ENCODE measurements at places on chromosomes 5 and 9. TPM values are rescaled to one million over a fixed set of nuclear protein-coding genes. Genes with fewer than 3 reads are reported as not detected.

DNA sequence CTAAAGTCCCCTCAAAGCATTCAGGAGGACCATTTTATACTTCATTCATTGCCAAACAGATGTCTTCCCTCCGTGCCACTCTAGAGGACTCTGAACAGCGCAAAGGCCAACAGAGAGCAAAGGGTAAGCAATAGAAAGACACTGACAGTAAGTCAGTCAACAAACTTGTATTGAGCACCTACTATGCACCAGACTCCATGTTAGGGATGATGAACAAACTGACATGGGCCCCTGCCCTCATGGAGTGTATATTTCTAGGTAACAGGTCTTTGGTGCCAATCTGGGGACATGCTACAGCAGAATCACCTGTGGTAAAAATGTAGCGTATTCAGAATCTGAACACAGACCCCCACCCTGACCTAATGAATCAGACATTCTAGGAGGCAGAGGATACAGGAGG is 3.5 kb upstream of the ACO1 start:
- H3K27me3 ChIP-seq, result no peaks in the 10 kb centered on the region
- H3K4me3 ChIP-seq, result no peak overlapping the region
- H3K27ac ChIP-seq, result no peak overlapping the region
- peaks cover 20% of the 10 kb centered on the region for H3K4me1 ChIP-seq
- DNase-seq, result no peak

- H3K4me3 ChIP-seq, result no peak overlapping the region
- H3K4me1 ChIP-seq, result no peaks in the 10 kb centered on the region
- no peaks in the 10 kb centered on the region for H3K36me3 ChIP-seq
Measured at GRCh38 chr5:9831823-9832222, 201.7 kb upstream of the TAS2R1 start.

DNA sequence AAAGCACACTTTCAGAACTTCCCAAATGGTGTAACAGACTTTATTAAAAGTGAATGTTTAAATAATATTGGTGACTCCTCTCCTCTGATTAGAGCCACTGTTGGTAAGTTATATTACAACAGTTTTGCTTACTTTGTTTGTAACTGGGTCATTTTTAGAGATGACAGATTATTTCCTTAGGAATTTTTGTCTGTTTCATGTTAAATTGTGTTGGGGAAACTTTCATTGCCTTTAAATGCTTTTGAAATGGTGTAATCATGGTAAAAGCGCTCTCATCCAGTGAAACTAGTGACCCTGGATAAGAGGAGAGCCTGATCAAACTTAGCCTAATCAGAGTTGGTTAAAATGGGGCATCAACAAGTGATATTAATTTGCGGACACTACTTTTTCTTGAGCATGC is 39.4 kb downstream of the TNPO1 start:
- peaks cover 22% of the 10 kb centered on the region for H3K4me1 ChIP-seq
- no peak overlapping the region for H3K4me3 ChIP-seq

GRCh38 chr9:108045851-108046250 is 556.3 kb upstream of the KLF4 start:
- H3K27me3 ChIP-seq, result no peaks in the 10 kb centered on the region
- no peaks in the 10 kb centered on the region for H3K36me3 ChIP-seq
- no peak overlapping the region for H3K4me3 ChIP-seq
- H3K27ac ChIP-seq, result no peak overlapping the region
- H3K4me1 ChIP-seq, result no peaks in the 10 kb centered on the region
- DNase-seq, result no peak

DNA sequence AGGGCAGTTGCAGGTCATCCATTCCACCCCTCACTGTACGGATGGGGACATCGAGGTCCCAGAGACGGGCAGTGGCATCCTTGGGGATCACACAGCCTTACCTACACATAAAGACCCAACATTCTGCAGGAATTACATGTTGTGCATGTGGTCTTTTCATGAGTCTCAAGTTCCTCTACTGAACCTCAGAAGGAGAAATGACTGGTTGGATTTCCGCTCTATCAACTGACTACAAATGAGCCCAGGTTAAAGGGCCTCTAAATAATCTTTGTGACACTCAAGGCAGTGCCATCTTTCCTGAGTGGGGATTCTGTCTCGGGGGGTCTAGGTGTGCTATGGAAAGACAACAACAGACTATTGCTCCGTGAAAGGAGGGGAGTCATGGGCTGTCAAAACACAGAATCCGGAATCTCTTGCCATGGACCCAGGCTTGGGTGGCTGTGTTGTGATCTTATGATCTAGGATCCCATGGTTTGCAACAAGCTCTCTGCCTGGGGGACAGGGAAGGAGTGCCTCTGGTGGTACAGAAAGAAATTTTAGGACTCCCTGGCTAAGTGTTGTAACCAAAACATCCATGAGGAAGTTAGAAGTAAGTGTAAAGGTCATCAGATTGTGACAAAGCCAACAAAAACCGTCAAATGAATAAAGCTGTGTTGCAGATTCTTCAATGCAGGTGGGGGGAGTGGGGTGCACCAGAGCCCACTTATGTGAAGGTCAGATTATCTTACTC is 1.9 kb upstream of the SLC31A2 start:
- H3K36me3 ChIP-seq, result no peaks in the 10 kb centered on the region
- peak overlapping the region; percentile 17 for H3K27ac ChIP-seq
- no peaks in the 10 kb centered on the region for H3K27me3 ChIP-seq
- H3K4me3 ChIP-seq, result no peak overlapping the region
- no peak for DNase-seq

- no peak overlapping the region for H3K4me3 ChIP-seq
- no peaks in the 10 kb centered on the region for H3K27me3 ChIP-seq
- H3K27ac ChIP-seq, result no peak overlapping the region
- no peaks in the 10 kb centered on the region for H3K36me3 ChIP-seq
- no peak for DNase-seq
Measured at GRCh38 chr5:145483212-145483611, 351.9 kb downstream of the PRELID2 start.

DNA sequence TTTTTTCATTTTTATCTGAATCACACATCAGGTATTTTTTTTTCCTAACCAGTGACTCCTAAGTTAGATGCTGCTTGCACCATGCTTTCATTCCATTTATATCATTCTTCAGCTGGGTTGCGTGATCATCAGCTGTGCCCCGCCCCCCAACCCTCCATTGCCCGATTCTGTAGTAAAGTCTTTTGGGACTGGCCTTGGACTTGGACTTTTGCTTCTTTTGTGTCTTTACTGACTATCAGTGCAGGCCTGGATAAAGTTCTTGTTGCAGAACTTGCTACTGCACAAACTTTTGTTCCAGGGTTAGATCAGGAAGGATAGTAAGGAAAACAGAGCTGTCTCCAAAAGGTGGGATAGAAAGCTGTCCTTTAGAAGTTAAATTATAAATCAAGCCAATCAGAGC is 38.5 kb downstream of the SLC22A5 start:
- H3K27me3 ChIP-seq, result no peaks in the 10 kb centered on the region
- no peak overlapping the region for H3K4me3 ChIP-seq
- peak overlapping the region; percentile 98 for H3K27ac ChIP-seq
- no peak for DNase-seq

- H3K27me3 ChIP-seq, result no peaks in the 10 kb centered on the region
- H3K4me1 ChIP-seq, result peaks cover 6% of the 10 kb centered on the region
- no peak overlapping the region for H3K4me3 ChIP-seq
- DNase-seq, result no peak
Measured at GRCh38 chr5:115432691-115433090, 111.9 kb downstream of the FEM1C start.

DNA sequence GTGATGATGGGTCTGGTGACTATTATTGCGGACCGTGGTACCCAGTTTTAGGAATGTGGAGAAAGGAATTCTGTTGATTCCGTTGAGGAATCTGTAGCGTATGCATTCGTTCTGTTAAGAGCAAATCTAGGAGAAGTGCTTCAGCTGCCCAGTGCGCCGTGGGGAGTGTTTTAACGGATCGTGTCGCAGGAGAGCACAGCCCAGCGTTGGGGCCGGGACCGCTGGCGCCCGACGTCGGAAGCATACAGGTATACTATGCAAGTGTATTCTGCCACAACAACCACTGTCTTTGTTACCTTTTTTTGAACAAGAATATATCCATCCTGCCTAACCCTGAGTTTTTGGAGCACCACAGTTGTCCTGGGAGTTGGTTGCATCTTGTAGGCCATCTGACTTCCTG is 42.7 kb downstream of the TENT4A start:
- H3K36me3 ChIP-seq, result peaks cover 63% of the 10 kb centered on the region
- peak; percentile 36 for DNase-seq
- no peaks in the 10 kb centered on the region for H3K4me1 ChIP-seq
- no peaks in the 10 kb centered on the region for H3K27me3 ChIP-seq

GRCh38 chr5:83422284-83422683 is 49.3 kb upstream of the VCAN start:
- DNase-seq, result no peak
- no peaks in the 10 kb centered on the region for H3K36me3 ChIP-seq
- H3K4me1 ChIP-seq, result no peaks in the 10 kb centered on the region
- no peaks in the 10 kb centered on the region for H3K27me3 ChIP-seq
- H3K4me3 ChIP-seq, result no peak overlapping the region
- H3K27ac ChIP-seq, result no peak overlapping the region

DNA sequence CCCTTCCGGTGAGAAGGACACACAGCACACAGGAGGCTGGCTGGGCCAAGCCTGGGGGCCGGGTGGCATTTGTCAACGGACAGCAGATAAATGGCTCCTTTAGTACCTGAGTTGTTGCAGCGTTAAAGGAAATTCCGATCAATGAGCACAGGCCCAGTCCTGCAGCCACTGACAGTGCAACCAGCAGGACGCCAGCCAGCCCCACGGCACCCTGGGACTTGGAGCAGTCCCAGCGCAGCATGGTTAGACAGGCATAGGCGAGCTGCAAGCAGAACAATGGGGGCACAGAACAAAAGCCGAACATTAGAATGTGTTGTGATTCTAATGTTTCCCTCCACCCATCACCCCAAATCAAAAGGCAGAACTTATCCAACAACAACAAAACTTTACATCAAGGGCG is 39.3 kb downstream of the PTCH1 start:
- no peaks in the 10 kb centered on the region for H3K4me1 ChIP-seq
- H3K27me3 ChIP-seq, result no peaks in the 10 kb centered on the region
- peaks cover 82% of the 10 kb centered on the region for H3K36me3 ChIP-seq
- no peak overlapping the region for H3K4me3 ChIP-seq
- DNase-seq, result no peak

- H3K4me1 ChIP-seq, result no peaks in the 10 kb centered on the region
- H3K36me3 ChIP-seq, result no peaks in the 10 kb centered on the region
- no peak overlapping the region for H3K4me3 ChIP-seq
- H3K27me3 ChIP-seq, result no peaks in the 10 kb centered on the region
Measured at GRCh38 chr5:89277816-89278215, 394.8 kb upstream of the MEF2C start.

- no peak for DNase-seq
- H3K27me3 ChIP-seq, result no peaks in the 10 kb centered on the region
- H3K4me3 ChIP-seq, result no peak overlapping the region
- no peaks in the 10 kb centered on the region for H3K36me3 ChIP-seq
- no peaks in the 10 kb centered on the region for H3K4me1 ChIP-seq
Measured at GRCh38 chr9:108609897-108610253, 245.9 kb downstream of the ACTL7B start.

- H3K27ac ChIP-seq, result no peak overlapping the region
- H3K36me3 ChIP-seq, result no peaks in the 10 kb centered on the region
- no peak for DNase-seq
Measured at GRCh38 chr5:148179234-148179824, 11.0 kb downstream of the SPINK14 start.

DNAH5 gene
- 4.6 TPM for total RNA-seq

OR1L4 gene
- total RNA-seq, result not detected

TJP2 gene
- total RNA-seq, result 131 TPM

ADGRV1 gene
- 47.1 TPM for total RNA-seq

GABRA6 gene
- not detected for total RNA-seq

NIPAL4 gene
- not detected for total RNA-seq

PHYHD1 gene
- 46.5 TPM for total RNA-seq

MCTP1 gene
- 40.7 TPM for total RNA-seq

AQP3 gene
- total RNA-seq, result 352 TPM
